ENCODE measurements at places on chromosomes 7 and 10. TPM values are rescaled to one million over a fixed set of nuclear protein-coding genes. Genes with fewer than 3 reads are reported as not detected.

The ARHGEF5 gene
- total RNA-seq, result 8.0 TPM

- no peak for DNase-seq
- no peaks in the 10 kb centered on the region for H3K36me3 ChIP-seq
- no peaks in the 10 kb centered on the region for H3K27me3 ChIP-seq
- H3K27ac ChIP-seq, result no peak overlapping the region
- H3K4me3 ChIP-seq, result no peak overlapping the region
- H3K4me1 ChIP-seq, result peaks cover 27% of the 10 kb centered on the region
Observed at GRCh38 chr10:30425336-30426075, 8.5 kb upstream of the MAP3K8 start.

- no peaks in the 10 kb centered on the region for H3K4me1 ChIP-seq
- H3K36me3 ChIP-seq, result no peaks in the 10 kb centered on the region
- H3K27me3 ChIP-seq, result no peaks in the 10 kb centered on the region
- DNase-seq, result no peak
- H3K27ac ChIP-seq, result no peak overlapping the region
Observed at GRCh38 chr7:25988640-25989039, 163.4 kb upstream of the NFE2L3 start.

DNA sequence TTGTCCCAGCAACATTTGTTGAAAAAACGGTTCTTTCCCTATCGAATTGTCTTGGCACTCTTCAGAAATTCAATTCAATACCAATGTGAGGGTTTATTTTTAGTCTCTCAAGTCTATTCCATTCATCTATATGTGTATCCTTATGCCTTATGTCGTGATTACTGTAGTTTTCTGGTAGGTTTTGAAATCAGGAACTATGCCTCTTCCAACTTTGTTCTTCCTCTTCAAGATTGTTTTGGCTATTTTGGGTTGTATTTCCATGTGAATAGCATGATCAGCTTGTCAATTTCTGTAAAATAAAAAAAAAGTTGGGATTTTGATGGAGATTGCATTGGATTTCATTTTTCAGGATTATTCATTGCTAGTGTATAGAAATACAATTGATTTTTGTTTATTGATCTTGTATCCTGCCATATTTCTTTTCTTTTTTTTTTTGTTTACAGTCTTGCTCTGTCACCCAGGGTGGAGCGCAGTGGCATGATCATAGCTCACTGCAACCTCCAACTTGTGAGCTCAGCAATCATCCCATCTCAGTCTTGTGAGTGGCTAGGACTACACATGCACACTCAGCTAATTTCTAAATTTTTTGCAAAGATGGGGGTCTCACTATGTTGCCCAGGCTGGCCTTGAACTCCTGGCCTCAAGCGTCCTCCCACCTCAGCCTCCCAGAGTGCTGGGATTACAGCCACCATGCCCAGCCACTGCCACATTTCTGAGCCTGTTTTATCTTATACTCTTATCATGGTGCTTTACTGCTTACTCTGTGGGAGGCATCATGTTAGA lies 46.2 kb upstream of the MKLN1 start:
- H3K4me1 ChIP-seq, result peaks cover 24% of the 10 kb centered on the region
- H3K4me3 ChIP-seq, result no peak overlapping the region
- H3K36me3 ChIP-seq, result no peaks in the 10 kb centered on the region
- no peak for DNase-seq
- no peak overlapping the region for H3K27ac ChIP-seq
- no peaks in the 10 kb centered on the region for H3K27me3 ChIP-seq

DNA sequence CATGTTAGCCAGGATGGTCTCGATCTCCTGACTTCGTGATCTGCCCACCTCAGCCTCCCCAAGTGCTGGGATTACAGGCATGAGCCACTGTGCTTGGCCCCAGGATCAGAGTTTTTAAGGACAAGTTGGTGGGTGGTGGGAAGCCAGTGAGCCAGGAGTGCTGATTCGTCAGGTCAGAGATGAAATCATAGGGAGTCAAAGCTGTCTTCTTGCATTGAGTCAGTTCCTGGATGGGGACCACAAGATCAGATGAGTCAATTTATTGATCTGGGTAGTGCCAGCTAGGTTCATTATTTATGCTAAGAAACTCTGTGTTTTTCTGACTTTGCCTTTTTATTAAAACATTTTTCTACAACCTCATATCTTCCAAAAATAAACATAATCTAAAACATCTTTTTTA lies 423.8 kb downstream of the ARL4A start:
- H3K4me3 ChIP-seq, result no peak overlapping the region
- no peak for DNase-seq
- no peaks in the 10 kb centered on the region for H3K27me3 ChIP-seq
- no peaks in the 10 kb centered on the region for H3K36me3 ChIP-seq
- H3K27ac ChIP-seq, result no peak overlapping the region
- H3K4me1 ChIP-seq, result no peaks in the 10 kb centered on the region

DNA sequence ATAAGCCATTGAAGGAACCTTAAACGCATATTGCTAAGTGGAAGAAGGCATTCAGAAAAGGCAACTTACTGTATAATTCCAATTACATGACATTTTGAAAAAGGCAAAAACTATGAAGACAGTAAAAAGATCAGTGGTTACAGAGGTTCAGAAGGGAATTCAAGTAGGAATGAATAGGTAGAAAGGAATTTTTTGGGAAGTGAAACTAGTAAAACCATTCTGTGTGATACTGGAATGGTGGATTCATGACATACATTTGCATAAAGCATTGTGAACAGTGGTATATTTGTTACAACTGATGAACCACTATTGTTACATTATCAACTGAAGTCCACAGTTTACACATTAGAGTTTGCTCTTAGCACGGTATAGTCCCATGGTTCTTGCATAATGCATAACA lies 114.2 kb upstream of the GPR22 start:
- no peak for DNase-seq
- peaks cover 10% of the 10 kb centered on the region for H3K36me3 ChIP-seq
- H3K4me1 ChIP-seq, result no peaks in the 10 kb centered on the region
- no peak overlapping the region for H3K27ac ChIP-seq
- no peaks in the 10 kb centered on the region for H3K27me3 ChIP-seq

GRCh38 chr10:102322914-102323313 lies 72.6 kb upstream of the NFKB2 start:
- no peak overlapping the region for H3K27ac ChIP-seq
- H3K36me3 ChIP-seq, result no peaks in the 10 kb centered on the region
- H3K27me3 ChIP-seq, result no peaks in the 10 kb centered on the region
- H3K4me1 ChIP-seq, result peaks cover 32% of the 10 kb centered on the region

The KLF6 gene
- total RNA-seq, result 145 TPM

The GPR146 gene
- total RNA-seq, result 24.0 TPM
